ENCODE measurements at places on chromosomes 7 and 10.

- DNase-seq: peak; percentile 65
Measured at GRCh38 chr10:124626759-124627380, 117.3 kb downstream of the FAM53B start.

GRCh38 chr10:2914741-2915140 is 152.6 kb upstream of the PFKP start:
- no peak for DNase-seq

DNA sequence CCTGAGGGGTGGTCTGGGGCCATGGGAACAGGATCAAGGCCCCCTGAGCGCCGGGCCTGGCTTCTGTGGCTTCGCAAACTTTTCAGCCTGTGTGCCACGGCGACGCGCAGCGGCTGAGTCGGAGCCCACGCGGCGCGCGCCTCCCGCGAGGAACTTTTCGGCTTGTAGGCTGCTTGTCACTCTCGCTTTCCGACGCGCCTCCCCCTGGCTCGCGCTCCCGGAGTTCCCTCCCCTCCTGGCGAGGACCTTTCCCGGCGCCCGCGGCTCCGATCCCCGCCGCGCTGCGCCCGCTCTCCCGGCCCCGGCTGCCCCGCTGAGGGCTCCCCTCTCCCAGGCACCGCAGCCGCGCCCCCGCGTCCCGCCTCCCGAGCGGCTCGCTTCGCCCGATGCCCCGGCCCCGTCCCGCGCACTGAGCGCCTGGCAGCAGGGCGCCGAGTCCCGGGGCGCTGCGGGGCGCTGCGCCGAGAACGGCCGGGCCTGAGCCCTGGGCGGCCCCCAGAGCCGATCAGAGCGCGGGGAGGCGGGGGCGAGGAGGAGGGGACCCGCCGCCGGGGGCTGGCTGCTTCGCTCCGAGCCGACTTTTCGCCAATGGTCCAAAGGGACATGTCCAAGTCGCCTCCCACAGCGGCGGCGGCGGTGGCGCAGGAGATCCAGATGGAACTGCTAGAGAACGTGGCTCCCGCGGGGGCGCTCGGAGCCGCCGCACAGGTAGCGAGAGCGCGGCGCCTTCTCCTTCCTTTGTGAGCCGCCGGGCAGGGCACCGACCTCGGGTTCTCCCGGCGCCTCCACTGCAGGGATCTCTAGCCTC is at the start of gene CACNB2:
Gene CACNB2, plus strand, starts transcription at position 276 of the 808 bp plus-strand sequence.
- DNase-seq: no peak

GRCh38 chr7:55046582-55047342 is 27.9 kb downstream of the EGFR start:
- no peak for DNase-seq

DNA sequence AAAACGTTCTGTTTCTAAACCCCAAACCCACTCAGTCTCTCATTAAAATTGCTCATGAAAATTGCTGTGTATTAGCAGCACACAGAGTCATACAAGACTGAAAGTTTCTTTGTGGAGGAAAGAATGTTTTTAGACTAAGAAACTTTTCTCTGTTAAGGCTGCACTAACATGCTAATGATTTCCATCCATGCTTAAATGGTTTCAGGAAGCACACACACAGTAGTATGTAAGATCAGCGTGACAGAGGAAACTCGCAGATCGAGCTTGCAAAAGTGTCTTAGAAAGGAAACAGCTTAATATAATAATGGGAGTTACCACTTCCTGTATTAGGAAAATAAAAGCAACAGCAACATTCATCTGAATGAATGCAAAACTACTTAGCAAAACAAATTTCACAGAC is 112.7 kb downstream of the ICA1 start:
- DNase-seq: no peak

- no peak for DNase-seq
Measured at GRCh38 chr10:129900825-129901224, 63.2 kb downstream of the EBF3 start.

GRCh38 chr10:72890086-72890485 is 3.5 kb upstream of the OIT3 start:
- no peak for DNase-seq

DNA sequence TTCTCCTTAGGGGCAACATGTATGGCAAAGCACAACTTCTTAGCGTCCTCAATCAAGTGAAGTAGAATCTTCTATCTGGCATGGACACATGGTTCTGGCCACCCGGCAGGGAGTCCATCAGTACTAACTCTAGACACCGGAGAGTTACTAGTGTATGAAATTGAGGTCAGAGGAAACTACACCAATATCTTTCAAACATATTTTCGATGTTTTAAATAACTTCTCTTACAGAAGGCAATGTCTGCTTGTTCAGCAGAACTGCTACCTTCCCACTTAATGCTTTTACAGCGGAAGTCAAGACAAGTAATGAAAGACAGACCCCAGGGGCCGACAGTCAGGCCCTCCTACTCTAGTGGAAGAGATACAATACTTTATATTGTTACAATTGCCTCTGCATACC is 89.9 kb downstream of the RNF216 start:
- no peak for DNase-seq

DNA sequence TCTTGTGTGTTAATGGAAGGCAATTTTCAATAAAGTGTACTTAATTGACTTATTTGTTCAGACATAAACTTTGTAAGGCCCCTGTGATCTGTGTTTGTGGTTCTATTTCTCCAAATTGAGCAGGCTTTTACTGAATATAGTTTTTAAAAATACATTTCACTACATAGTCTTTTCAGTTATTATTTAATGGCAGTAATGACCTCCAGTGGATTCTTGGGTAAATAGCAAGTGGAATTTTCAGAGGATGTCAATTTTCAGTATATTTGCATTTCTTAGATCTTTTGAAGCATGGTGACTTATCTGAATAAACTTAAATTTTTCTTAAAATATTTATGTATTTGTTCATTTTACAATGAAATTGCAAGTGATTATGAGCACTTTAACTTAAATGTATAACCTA is 203.1 kb upstream of the PCLO start:
- DNase-seq: no peak

- no peak for DNase-seq
Measured at GRCh38 chr7:98788966-98789365, 80.8 kb downstream of the TMEM130 start.

DNA sequence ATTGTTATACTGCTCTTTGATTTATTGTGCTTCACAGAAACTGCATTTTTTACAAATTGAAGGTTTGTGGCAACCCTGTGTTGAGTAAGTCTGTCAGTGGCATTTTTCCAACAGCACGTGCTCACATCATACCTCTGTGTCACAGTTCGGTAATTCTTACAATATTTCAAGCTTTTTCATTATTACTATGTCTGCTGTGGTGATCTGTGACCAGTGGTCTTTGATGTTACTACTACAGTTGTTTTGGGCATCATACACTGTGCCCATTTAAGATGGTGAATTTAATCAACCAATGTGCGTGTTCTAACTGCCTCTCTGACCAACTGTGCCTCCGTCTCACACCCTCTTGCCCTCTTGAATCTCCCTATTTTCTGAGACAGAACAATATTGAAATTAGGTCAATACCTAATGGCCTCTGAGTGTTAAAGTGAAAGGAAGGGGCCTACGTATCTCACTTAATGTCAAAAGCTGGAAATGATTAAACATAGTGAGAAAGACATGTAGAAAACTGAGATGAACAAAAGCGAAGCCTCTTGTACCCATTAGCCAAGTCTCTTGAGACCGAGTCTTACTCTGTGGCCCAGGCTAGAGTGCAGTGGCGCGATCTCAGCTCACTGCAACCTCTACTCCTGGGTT is 20.2 kb upstream of the ASL start:
- no peak for DNase-seq

- no peak for DNase-seq
Measured at GRCh38 chr10:103855424-103855823, at the start of gene SH3PXD2A. TSS of gene SH3PXD2A (minus strand) at chr10:103855576. CDS start at chr10:103855266, 310 bp downstream.

- DNase-seq: no peak
Measured at GRCh38 chr7:102451371-102452054, 13.2 kb downstream of the ALKBH4 start.

GRCh38 chr10:124650263-124650662 is 93.9 kb downstream of the FAM53B start:
- DNase-seq: no peak

DNA sequence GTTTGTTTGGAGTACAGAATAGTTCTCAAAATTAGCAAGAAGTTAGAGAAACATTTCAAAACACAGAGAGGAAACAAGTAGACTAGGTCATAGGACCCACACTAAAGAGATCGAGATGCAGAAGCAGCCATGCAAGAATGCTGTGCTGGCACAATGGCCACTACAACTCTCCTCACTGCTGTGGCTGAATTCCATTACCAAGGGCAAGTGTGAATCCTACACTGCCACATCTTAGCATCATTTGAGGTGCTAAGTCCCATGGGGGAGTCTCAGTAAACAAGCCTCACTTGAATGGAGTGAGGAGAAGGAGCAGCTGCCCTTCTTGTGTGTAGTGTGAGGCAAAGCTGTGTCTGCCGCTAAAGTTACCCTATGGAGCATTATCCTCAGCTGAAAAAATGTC is 56.7 kb downstream of the PCLO start:
- no peak for DNase-seq

DNA sequence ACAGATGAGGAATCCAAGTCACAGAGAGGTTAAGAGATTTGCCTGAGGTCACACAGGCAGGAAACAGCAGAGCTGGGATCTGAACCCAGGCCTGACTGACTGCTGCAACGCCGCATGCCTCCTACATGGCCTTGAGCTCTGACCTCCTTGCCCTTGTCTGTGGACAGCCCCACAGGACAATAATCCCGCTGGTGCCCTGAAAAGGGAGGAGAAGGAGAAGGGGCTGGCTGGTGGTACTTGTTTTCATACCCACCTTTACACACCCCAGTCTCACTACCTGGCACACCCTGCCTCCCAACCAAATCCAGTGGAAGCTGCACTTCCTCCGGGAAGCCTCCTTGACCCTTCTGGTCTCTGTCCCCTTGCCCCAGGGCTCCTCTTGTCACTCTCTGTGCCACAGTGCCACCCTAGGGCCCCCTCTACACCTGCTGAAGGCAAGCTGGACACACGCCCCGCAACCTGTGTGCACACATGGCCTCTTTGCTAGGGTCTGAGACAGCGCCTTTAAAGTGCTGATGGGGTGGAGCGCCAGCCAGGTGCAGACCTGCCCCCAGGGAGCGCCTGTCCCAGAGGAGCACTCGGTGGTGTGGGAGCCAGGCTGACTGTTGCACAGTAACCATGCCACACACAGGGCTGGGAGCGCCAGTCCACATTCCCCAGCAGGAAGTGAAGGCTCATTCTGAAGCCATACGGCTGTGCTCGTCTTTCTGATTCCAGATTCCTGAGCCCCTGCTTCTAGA is 38.6 kb downstream of the ZCCHC24 start:
- DNase-seq: no peak
